ENCODE measurements at places on chromosomes 16 and 17.

DNA sequence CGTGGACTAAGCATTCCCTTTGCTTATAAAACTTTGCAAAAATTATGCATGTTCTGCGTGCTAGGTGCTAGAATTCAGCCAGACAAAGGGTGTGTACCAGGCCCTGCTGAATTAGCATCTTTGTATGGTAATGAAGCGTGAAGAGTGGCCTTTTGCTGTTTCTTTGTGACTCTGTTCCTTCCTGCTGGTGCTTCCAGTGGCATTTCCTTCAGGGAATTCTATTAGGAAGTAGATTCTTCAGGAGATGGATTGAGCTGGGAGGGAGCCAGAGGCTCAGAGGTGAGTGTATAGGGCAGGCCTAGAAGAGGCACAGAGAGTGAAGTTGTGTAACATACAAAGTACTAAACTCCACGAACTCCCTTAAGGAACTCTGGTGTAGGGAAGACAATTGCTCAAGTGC, 73.9 kb upstream of the ASIC2 start:
- no peak for DNase-seq

DNA sequence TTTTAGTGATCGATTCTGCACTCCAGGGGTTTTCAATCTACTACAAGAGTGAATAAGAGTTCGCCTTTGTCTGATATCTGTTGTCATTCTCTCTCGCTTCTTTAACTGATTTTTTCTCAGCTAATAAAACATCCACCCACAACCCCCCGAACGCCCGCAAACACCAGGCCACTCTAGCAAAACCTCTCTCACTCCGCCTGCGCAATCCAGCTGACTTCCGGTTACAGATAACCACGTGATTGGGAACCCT, 338 bp upstream of the RPL19 start:
- DNase-seq: peak; percentile 80

GRCh38 chr16:31087481-31087880, 1.3 kb downstream of the PRSS53 start:
- DNase-seq: no peak

- DNase-seq: no peak
Measured at GRCh38 chr16:2897110-2897509, 14.1 kb downstream of the FLYWCH2 start.

GRCh38 chr16:77749415-77749814, 27.1 kb downstream of the NUDT7 start:
- DNase-seq: no peak

DNA sequence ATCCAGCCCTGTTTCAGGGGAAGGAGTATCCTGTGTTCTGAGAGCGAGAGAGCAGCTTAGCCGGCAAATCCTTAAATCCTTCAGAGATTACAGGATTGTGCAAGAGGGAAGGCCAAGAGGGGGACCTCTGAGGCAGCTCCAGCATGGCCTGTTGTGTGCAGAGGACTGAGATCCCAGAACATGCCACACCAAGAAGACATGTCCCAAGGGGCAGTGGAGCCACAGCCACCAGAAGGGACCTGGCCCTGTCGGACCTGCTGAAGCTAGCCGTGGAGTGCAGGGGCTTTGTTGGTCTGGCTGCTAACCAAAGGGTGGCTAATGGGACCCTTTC, 1.6 kb upstream of the MRC2 start:
- DNase-seq: no peak

- no peak for DNase-seq
Measured at GRCh38 chr16:70677499-70678120, 8.2 kb downstream of the MTSS2 start.

DNA sequence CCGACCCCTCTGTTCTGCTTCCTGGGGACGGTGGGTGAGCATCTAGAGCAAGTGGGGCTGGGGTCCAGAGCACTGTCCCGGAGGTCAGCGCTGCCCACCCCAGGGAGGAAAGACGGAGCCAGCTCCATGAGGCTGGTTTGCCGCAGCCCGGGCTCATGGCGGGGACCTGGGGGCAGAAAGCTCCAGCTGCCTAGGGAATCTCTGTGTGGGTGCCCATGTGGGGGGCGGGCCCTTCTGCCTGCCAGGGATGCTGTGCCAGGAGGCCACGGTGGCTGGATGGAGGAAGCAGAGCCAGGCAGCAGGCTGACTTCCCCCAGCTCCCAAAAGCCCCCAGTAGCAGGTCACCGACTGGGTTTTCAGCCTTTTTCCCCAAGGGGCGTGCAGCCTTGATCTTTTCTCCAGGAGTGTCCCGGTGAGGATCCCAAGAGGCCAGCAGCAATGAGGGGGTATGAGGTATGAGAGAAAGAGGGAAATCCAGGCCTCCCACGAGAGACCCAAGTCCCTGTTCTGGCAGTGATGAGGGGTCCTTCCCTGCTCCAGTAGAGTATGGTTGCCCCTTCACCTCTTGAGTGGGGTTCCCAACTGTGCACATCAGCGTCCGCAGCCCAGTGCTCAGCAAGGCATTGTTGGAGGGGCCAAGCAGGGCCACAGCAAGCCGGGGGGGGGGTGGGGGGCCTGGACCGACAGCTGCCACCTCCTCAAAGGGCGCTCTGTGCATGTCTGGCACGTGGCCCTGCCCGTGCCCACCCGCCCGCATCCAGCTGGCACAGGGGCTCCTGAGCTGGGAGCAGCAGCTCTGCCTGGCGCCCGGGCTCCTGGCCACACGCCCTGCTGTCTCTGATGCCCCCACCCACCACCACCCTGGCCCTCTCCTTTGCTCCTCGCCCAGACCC, 15.6 kb upstream of the BCAR1 start:
- no peak for DNase-seq

- DNase-seq: peak; percentile 26
Measured at GRCh38 chr16:71499775-71500364, 10.7 kb upstream of the ZNF19 start.

- no peak for DNase-seq
Measured at GRCh38 chr17:17153071-17153470, 53.1 kb downstream of the PLD6 start.

GRCh38 chr16:21704733-21705132, 41.0 kb downstream of the OTOA start:
- no peak for DNase-seq

DNA sequence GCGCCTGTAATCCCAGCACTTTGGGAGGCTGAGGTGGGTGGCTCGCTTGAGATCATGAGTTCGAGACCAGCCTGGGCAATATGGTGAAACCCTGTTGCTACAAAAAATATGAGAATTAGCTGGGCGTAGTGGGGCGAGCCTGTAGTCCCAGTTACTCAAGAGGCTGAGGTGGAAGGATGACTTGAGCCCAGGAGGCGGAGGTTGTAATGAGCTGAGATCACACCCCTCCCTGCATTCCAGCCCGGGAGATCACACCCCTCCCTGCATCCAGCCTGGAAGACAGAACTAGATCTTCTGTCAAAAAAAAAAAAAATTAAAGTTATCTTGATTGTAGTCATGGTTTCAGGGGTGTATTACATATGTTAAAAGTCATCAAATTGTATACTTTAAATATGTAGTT, 26.8 kb upstream of the GLG1 start:
- no peak for DNase-seq

GRCh38 chr16:85940214-85940613, 41.3 kb downstream of the IRF8 start:
- DNase-seq: no peak

DNA sequence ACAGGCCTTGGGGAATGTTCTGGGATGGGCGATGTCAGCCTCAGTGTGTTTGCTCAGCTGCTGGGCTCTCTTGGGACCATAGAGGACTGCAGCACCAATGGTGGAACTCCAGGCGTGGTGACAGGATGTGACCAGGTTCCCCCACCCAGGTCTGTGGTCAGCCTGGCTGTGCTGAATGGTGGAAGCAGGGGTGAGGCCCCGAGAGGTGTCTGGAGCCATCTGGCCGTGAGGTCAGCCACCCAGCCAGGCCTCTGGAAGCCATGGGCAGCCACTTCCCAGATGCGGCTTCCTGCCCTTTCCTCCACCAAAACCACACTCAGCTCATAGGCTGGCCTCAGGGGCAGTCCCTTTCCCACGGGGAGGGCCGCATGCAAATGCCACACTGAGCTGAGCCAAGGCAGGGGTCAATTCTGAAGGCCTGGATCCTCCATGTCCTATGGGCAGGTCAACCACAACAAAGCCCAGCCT, 7.8 kb upstream of the MAPK7 start:
- no peak for DNase-seq

DNA sequence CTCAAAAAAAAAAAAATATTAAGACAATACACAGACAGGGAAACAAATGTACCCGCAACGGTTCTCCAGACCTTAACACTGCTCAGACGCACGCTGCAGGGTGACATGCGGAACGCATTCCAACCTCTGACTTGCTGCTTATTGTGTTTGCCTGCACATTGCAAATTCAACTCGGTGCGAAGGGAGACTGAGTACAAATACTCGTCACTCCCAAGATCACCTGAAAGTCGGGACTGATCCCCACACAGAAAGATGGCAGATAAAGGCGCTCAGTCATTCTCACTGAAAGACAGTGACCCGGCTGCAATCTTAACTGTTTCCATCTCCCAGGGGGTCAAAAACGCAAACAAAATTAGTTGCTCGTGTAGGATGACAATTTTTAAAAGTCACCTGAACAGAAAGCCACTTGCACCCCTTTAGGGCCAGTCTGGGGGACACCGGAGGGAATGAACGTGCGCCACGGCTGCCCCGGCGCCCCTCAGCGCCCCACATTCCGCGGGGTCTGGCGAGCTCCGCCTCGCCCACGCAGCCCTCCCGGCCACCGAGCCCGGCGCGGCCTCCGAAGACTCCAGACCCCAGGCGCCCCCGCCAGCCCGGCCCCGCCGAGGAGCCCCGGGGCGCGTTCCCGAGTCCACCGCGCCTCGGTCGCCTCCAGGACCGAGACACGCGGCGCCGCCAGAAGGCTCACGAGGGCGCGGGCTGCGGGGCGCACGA, 589 bp downstream of the CLCN7 start:
- DNase-seq: no peak

- no peak for DNase-seq
Measured at GRCh38 chr16:84369105-84369504, 767 bp downstream of the ATP2C2 start.

DNA sequence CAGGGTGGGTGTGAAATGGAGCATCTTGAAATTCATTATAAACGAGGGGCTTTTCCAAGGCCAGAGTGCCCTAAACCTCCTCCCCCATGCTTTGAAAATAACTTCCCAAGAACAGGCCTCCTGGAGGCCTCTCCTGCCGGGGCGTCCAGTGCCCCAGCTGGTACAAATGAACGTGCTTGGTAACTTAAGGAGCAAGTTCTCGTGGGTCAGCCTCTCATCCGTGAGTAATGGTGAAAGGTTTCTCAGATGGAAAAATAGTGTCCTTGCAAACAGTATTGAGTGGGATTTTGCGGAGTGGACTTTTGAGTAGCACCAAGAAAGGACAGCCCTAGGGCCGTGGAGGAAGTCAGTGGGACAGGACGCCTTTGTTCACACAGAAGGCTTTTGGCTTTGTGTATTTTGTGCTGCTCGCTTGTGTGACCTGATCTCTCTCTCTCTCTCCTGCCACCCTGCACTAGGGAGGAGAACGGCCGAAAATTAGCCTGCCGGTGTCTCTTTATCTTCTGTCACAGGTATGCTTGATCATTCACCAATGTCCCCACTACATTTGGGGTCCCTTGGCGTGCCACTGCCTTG, 34.6 kb downstream of the CLEC16A start:
- DNase-seq: no peak

DNA sequence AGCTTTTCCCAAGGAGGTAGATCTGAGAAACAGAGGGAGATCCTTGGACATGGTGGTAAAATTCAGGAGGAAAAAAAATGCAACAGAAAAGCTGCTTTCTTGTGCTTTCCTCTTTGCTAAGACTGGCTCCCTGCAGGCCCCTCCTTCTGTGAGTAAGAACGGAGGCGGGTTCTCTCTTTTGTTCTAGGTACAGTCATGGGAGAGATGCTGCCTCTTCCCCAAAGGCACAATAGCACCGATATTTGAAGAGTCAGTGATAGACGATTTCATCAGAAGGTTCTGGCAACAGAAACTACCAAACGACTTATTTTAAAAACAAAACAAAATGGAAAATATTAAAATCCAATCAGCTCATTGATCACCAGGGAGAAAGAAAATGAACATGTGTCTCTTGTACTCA, 32.6 kb upstream of the KIFC3 start:
- DNase-seq: no peak
